ENCODE measurements at places on chromosomes 2 and 18. TPM values are rescaled to one million over a fixed set of nuclear protein-coding genes. Genes with fewer than 3 reads are reported as not detected.

The ALKAL2 gene
- 2.1 TPM for polyA plus RNA-seq

DNA sequence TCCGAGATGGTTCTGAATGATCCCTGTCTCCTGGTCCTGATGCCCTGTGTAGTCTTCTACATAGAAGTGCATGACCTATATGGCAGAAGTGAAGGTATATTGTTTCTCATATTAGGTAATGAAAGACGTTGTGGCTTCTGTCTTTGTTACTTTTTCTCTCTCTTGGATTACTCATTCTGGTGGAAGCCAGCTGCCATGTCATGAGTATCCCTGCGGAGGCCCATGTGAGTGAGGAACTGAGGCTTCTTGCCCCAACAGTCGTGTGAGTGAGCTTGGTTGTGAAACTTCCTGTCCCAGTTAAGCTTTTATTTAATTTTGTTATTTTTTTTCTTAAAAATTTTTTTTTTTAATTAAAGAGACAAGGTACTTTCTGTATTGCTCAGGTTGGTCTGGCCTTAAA is 134.7 kb downstream of the UBR3 start:
- H3K27me3 ChIP-seq: no peaks in the 10 kb centered on the region
- no peaks in the 10 kb centered on the region for H3K4me1 ChIP-seq
- no peak overlapping the region for H3K27ac ChIP-seq

- H3K4me3 ChIP-seq: no peak overlapping the region
- no peaks in the 10 kb centered on the region for H3K27me3 ChIP-seq
- H3K4me1 ChIP-seq: no peaks in the 10 kb centered on the region
- peak; percentile 73 for DNase-seq
- no peak overlapping the region for H3K27ac ChIP-seq
Measured at GRCh38 chr2:11698009-11698922, 28.3 kb upstream of the NTSR2 start.

- no peak overlapping the region for H3K27ac ChIP-seq
- no peaks in the 10 kb centered on the region for H3K27me3 ChIP-seq
- peaks cover 40% of the 10 kb centered on the region for H3K36me3 ChIP-seq
- DNase-seq: no peak
- H3K4me1 ChIP-seq: no peaks in the 10 kb centered on the region
Measured at GRCh38 chr2:203164311-203164935, 74.4 kb upstream of the CYP20A1 start.
